ENCODE measurements at places on chromosomes 7 and 10. TPM values are rescaled to one million over a fixed set of nuclear protein-coding genes. Genes with fewer than 3 reads are reported as not detected.

DNA sequence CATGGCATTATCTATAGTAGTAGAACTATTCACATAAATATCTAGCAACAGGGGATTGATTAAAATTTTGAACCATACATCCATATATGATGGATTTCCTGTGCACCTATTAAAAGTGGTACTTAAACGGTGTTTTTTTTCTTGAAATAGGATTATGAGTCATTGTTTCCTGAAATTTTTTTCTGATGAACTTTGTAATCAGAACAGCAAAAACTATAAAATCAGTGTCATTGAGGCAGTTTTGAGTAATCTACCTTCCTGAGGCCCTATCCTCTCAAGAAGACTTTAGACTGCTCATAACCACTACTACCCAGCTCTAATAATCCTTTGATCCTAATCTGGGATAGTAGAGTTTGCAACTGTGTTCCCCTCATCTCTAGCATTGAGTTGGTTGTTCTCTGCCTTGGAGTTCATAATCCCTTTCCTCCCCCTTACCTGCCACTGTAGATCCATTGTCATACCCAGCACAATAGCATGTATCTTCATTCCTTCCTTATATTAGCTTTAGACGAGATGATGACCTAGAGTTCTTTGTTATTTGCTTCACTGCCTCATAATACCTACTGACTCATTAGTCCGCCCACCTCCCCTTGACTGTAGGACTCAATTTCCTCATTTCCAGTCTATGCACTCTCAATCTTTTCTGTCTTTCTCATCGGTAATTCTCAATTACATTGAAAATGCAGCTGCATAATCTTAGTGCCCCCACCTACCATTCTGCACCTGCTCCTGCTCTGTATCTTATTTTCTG lies 133.4 kb downstream of the LRRC4 start:
- peaks cover 29% of the 10 kb centered on the region for H3K4me1 ChIP-seq
- no peaks in the 10 kb centered on the region for H3K36me3 ChIP-seq
- H3K4me3 ChIP-seq, result no peak overlapping the region
- DNase-seq, result no peak

DNA sequence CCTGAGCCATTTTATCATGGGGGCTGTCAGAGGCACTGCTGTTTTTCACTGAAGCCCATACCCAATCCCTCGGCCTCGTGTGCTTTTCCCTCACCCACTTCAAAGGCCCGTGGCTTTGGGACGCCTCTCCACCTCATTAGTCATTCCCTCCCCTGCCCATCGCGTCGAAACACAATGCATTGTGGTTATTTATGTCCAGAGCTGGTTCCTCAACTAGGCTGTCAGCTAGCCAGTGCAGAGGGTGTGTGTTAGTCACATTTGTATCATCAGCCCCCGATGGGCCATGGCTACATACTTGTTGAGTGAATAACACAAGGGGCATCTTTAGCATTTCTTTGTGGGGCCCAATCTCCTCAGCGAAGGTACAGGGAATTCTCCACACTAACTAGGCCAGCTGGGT lies 3.8 kb upstream of the CRCP start:
- H3K4me3 ChIP-seq, result no peak overlapping the region
- H3K27me3 ChIP-seq, result no peaks in the 10 kb centered on the region
- no peak overlapping the region for H3K27ac ChIP-seq
- no peaks in the 10 kb centered on the region for H3K36me3 ChIP-seq

GRCh38 chr10:117894339-117894738 lies 152.4 kb downstream of the RAB11FIP2 start:
- no peaks in the 10 kb centered on the region for H3K4me1 ChIP-seq
- no peak overlapping the region for H3K4me3 ChIP-seq
- no peak overlapping the region for H3K27ac ChIP-seq
- no peaks in the 10 kb centered on the region for H3K36me3 ChIP-seq
- DNase-seq, result no peak
- H3K27me3 ChIP-seq, result no peaks in the 10 kb centered on the region

GRCh38 chr10:126122881-126123280 lies 226.5 kb downstream of the FANK1 start:
- no peak overlapping the region for H3K4me3 ChIP-seq
- DNase-seq, result no peak
- no peaks in the 10 kb centered on the region for H3K27me3 ChIP-seq

The AOC1 gene
- total RNA-seq, result 0.92 TPM

The PRRT4 gene
- 1.3 TPM for total RNA-seq

The DPYSL4 gene
- 1.5 TPM for total RNA-seq

- H3K27me3 ChIP-seq, result no peaks in the 10 kb centered on the region
- peaks cover 17% of the 10 kb centered on the region for H3K4me1 ChIP-seq
- H3K36me3 ChIP-seq, result no peaks in the 10 kb centered on the region
- H3K27ac ChIP-seq, result no peak overlapping the region
These were observed 1.3 kb upstream of the PRKAG2 start for GRCh38 chr7:151877911-151878835.

DNA sequence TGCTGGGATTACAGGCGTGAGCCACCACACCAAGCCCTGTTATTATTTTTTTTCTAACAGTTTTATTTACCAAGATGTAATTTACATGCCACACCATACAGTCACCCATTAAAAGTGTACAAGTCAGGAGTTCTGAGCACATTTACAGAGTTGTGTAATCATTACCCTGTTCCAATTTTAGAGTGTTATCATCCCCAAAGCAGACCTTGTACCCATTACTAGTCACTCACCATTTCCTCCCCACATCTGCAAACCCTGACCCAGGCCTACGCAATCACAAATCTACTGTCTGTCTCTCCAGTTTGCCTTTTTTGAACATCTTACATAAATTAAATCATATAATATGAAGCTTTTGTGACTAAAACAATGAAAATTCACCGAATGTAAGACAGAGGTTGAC lies 402.9 kb upstream of the FOXK1 start:
- H3K4me1 ChIP-seq, result no peaks in the 10 kb centered on the region
- DNase-seq, result no peak
- no peaks in the 10 kb centered on the region for H3K36me3 ChIP-seq
- no peaks in the 10 kb centered on the region for H3K27me3 ChIP-seq
- no peak overlapping the region for H3K4me3 ChIP-seq
- H3K27ac ChIP-seq, result no peak overlapping the region

The TNS3 gene
- total RNA-seq, result 120 TPM

The ZPBP gene
- total RNA-seq, result 0.85 TPM

GRCh38 chr7:44077061-44077460 lies 5.3 kb downstream of the POLM start:
- H3K27me3 ChIP-seq, result no peaks in the 10 kb centered on the region
- peaks cover 9% of the 10 kb centered on the region for H3K4me1 ChIP-seq
- no peak overlapping the region for H3K4me3 ChIP-seq
- no peak for DNase-seq
- no peak overlapping the region for H3K27ac ChIP-seq

The RNF148 gene
- 2.8 TPM for total RNA-seq

The NUTM2A gene
- total RNA-seq, result 1.8 TPM

DNA sequence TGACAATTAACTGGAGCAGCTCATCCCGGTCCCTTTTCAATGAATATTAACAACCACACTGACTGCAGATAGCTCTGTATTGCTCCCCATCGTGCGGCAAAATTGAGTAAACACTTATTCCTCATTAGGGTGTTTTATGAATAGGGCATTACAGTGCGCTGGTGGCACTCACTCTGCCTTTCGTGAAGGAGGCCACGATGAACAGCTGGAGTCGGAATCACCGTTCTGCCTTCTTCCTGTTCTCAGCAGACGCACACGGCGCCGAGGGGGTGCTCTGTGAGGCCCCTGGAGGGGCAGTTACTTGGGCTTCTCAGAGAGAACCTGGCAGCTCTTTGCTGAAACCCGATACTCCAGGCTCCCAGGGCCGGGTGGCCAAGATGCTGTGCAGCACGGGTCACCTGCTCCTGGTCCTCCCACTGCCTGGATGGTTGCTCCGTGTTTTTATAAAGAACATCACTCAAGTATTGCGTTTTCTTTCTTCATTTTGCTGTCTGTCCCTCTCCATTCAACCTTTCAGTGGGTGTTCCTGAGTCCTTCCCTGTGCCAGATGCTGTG lies 241.9 kb downstream of the GLRX3 start:
- H3K36me3 ChIP-seq, result no peaks in the 10 kb centered on the region
- peak; percentile 3 for DNase-seq
- no peak overlapping the region for H3K27ac ChIP-seq
- H3K4me1 ChIP-seq, result no peaks in the 10 kb centered on the region
- no peaks in the 10 kb centered on the region for H3K27me3 ChIP-seq
- H3K4me3 ChIP-seq, result no peak overlapping the region

GRCh38 chr10:59397961-59398360 lies 35.6 kb upstream of the FAM13C start:
- H3K4me1 ChIP-seq, result no peaks in the 10 kb centered on the region
- no peak for DNase-seq
- no peaks in the 10 kb centered on the region for H3K27me3 ChIP-seq
- no peak overlapping the region for H3K27ac ChIP-seq
- no peaks in the 10 kb centered on the region for H3K36me3 ChIP-seq

Measured in lung (tissue), 17 donors.